Activated CD4-positive, alpha-beta T cell treated with anti-CD3 and anti-CD28 coated beads for 24 hours (primary cell): ENCODE measurements at places on chromosomes 1 and 21.

DNA sequence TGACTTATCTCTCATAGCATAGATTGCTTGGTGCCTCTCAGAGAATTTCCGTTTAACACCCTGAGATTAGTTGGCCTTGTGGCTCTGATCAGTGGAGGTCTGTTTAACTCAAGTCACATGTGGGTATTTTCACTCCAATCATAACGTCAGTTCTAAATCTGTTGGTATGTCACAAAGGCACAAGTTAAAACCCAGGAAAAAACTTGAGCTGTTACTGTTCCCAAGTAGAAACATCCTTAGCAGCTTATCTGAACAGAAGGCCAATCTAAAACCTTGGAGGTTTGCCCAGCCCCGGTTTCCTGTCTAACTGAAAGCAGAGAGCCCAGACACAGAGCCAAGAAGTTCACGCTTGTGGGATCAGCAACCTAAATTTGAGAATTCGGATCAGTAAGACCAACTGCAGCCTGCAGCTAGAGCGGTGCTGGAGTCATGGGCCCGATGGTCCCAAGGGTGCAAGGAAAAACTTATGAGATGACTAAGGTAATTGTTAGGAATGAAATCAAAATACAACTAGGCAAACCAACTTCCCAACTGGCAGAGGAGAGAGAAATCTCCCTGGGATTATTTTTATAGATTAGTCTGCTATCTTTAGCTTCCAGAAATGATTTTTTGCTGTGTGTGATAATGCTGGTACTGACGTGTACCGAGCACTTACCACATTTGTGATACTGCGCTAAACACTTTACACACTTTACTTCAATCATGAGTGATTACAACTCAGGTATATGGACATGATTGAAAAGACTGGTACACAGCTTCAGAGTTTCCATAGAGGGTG, 90.2 kb upstream of the C1orf21 start:
- no peak for DNase-seq

GRCh38 chr1:55534565-55535121, 319.5 kb upstream of the USP24 start:
- no peak for DNase-seq

- DNase-seq: no peak
Observed at GRCh38 chr1:30521261-30521865, 202.0 kb downstream of the MATN1 start.

- DNase-seq: no peak
Observed at GRCh38 chr1:25524568-25525360, 18.6 kb upstream of the LDLRAP1 start.

DNA sequence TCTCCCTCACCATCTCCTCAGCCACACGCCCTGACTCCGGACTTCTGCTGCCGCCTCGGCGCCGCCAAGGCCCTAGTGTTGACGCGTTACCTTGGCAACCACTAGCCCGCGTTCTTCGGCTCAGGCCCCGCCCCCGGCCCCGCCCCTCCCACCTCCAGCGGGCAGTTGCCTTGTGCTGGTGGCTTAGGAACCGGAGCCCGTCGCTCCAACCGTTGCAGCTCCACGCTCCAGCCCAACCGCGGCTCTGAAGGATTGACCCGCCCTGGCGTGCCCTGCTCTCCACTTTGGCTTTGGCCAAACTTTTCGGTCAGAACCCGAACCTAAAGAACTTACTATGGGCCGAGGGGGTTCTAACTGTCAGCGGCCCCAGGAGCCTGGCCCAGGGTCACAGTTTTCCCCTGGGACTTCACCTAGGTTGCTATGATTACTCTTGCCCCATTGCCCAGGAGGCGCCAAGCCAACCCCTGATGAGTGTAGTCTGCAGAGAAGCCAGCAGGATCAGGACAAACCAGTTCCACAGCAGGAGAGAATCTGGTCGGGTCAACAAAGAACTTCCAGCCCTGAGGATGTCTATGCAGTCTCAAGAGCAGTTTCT, at the start of gene CFAP45:
Gene CFAP45, minus strand, starts transcription at position 80 of the 595 bp plus-strand sequence. Its CDS starts 67 bp downstream, at position 13.
- DNase-seq: no peak

GRCh38 chr1:104933846-104934245, 1184.1 kb downstream of the AMY1C start:
- DNase-seq: no peak
